Dermis blood vessel endothelial cell (primary cell): ENCODE measurements at places on chromosomes 4 and X.

DNA sequence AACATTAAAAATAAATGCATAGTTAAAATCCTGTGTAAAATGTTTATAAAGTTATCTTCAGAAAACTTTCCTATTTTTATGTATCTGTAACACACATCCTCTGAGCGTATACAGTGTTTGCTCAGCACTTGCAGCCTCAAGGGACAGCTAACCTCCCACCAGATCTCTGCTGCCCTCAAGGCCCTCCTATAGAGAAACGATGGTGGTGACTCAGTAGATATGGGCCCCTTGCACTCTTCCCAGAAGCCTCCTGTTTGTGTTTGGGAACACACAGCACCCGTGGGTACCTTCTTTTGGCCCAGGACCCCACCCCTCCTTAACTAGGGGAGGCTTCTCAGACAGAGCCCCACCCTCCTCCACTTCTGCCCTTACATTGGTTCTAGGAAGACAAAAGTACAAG lies 26.7 kb downstream of the PJA1 start:
- DNase-seq: no peak

DNA sequence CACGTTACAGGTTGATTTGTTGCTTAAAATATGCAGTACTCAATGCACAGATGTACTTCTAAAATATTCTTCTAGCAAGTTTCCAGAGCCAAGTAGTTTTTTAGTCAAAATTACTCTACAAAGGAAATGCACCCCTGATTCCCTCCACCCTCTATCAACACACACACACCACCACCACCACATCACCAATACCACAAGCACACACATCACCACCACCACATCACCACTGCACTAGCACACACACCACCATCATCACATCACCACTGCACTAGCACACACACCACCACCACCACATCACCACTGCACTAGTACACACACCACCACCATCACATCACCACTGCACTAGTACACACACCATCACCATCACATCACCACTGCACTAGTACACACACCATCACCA lies 105.2 kb upstream of the FRG1 start:
- DNase-seq: peak; percentile 26

DNA sequence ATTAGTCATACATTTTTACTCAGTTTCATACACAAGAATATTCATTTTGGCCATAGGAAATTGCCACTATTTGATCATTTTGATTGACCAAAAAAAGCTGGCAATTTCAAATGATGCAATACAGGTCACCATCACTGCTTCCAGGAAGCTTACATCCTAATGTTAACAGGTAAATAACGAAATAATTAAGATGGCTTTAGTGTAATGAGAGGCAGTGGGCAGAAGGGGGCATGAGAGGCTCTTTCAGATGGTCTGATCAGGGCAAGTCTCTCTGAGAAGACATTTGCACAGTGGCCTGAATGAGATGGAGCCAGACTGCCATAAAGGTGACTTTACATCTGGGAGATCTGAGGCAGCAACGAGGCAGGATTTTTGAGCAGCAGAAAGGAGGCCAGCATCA lies 170.7 kb downstream of the SLIT2 start:
- peak; percentile 77 for DNase-seq

- DNase-seq: no peak
These were observed 221.9 kb upstream of the MBNL3 start for GRCh38 chrX:132710656-132711155.

GRCh38 chrX:74293343-74293946 lies 10.5 kb upstream of the ZCCHC13 start:
- peak; percentile 78 for DNase-seq
